Suprapubic skin (tissue), 4 donors: ENCODE measurements at places on chromosomes 7 and 10. TPM values are rescaled to one million over a fixed set of nuclear protein-coding genes. Genes with fewer than 3 reads are reported as not detected.

Gene STK31
- not detected for total RNA-seq

Gene SUN3
- not detected for total RNA-seq

Gene ADAMTS14
- 0.15 TPM for total RNA-seq

Gene SRI
- total RNA-seq, result 43.2 TPM

Gene CABCOCO1
- not detected for total RNA-seq

Gene SHTN1
- 22.3 TPM for total RNA-seq

Gene GATAD1
- total RNA-seq, result 22.5 TPM

DNA sequence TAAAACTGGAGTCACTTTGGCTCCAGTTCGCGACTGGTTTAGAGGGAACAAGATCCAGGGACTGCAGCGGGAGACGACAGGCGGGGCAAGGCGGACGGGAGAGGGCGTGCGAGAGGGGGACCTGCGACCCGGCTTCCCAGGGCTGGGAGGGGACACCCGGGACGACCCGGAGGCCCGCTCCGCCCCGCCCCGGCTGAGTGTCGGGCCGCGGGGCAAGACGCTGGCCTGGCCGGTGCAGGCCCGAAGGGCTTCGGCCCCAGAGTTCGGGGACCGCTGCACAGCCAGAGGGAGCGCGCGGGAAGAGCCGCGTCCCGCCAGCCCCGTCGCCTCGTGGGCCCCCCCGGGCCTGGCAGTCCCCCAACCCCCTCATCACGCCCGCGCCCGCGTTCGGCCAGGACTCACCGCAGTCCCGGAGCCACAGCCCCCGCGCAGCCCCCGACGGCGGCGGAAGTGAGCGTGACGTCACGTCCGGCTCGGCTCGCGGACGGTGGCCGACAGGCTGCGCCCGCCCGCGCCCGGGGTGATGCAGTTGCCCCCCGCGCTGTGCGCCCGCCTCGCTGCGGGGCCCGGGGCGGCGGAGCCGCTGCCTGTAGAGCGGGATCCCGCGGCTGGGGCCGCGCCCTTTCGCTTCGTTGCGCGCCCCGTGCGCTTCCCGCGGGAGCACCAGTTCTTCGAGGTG is at the start of the genes TUBGCP2 and ZNF511:
Gene TUBGCP2 (minus strand): TSS at position 452 of the 679 bp plus-strand sequence. CDS start 5,931 bp downstream, outside the sequence.
Gene ZNF511 (plus strand): TSS at position 494 of the 679 bp plus-strand sequence. CDS start 30 bp downstream, at position 524.
- DNase-seq, result peak; percentile 94

- no peak for DNase-seq
Observed at GRCh38 chr7:122532406-122533269, 166.3 kb downstream of the RNF133 start.

GRCh38 chr10:123521076-123521475 is 145.1 kb upstream of the GPR26 start:
- DNase-seq, result no peak

DNA sequence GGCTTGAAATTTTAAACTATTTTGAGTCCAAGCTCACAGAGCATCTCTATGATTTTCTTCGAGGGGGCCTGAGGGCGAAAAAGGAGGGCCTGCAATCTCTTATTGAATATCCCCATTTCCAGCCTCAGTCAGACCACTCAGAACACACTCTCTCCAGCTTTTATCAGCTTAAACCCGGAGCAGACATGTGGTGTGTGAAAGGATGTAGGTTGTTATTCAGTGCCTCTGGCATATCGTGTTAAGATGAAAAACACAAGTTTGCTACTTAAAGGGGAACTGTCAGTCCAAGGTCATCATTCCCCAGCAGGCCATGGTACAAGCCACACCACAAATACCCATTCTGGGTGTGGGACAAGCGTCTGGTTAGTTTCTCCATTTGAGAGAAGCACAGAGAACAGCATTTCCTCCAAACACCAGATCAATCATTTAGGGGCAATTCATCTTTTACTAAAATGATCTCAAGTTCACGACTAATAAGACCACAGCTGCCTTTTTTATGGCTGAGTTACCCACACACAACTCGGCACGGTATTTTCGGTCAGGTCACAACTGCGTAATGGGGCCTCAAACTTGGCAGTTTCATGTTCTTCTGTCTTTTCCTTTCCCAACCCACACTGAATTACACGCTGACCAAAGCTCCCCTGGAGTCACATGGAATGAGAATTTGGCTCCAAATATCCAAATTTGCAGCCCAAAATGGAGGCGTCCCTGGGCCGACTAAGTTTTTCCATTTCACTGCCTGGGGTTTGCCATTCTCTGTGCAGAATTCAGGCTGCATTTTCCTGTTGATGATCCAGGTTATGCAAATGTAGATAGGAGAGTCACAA is 188.4 kb downstream of the SEM1 start:
- no peak for DNase-seq

- DNase-seq, result no peak
Observed at GRCh38 chr7:38427279-38427955, 154.0 kb upstream of the TARP start.

- no peak for DNase-seq
Observed at GRCh38 chr7:10429031-10429430, 544.6 kb upstream of the PHF14 start.

DNA sequence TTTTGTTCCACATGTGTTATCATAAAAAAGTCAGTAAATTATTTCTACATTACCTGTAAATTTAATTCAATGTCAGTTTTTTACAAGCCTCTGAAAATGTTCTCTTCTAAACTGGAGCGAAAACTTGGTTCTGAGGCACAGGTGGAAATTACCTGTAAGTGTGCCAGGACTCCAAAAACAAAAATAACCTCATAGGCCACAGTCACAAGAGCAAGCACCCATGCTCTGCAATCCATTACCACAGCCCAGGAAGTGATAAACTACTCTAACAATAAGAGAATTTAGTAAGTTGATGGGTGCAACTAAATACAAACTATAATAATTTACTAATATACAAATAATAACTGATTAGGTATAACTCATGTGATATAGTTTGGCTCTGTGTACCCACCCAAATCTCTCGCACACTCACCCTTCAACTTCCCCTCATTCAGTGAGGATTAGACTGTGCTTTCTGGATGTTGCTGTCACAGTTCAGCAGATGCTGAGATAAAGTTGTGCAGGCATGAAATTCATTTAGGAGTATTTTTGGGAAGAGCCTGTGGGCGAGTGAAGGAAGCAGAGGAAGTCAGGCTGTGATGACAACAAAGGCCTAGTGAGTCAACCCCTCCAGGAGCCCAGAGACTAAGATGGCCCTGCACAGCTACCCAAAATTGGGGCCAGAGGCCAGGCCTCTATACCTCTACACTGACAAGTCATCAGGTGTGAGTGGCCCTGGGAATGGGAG is 16.3 kb upstream of the GIMAP6 start:
- no peak for DNase-seq

GRCh38 chr7:110988890-110989501 is 101.9 kb upstream of the LRRN3 start:
- DNase-seq, result no peak

DNA sequence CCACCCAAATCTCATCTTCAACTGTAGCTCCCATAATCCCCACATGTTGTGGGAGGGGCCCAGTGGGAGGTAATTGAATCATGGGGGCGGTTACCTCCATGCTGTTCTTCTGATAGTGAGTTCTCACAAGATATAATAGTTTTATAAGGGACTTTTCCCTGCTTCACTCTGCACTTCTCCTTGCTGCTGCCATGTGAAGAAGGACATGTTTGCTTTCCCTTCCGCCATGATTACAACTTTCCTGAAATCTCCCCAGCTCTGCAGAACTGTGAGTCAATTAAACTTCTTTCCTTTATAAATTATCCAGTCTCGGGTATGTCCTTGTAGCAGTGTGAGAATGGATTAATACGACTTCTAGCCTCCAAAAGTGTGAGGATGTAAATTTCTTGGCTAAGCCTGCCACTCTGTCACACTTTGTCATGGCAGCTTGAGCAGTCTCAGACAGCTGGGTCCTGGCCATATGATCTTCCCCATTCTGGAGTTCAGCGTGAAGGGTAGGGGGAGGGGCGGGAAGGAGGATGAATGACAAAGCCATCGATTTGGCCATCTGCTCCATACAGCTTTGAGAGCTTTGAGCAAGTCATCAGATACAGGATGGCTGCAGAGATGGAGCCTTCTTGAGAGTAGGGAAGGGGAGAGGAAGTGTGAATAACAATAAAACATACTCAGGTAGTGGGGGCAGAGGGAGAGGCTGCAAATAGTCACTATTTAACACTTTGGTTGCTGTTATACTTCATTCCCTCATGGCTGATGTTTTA is 19.1 kb upstream of the INPP5F start:
- no peak for DNase-seq

GRCh38 chr10:127453706-127454105 is 95.4 kb upstream of the NPS start:
- no peak for DNase-seq

- DNase-seq, result no peak
Observed at GRCh38 chr7:74405191-74405898, 48.4 kb upstream of the GTF2IRD1 start.

- DNase-seq, result peak; percentile 76
Observed at GRCh38 chr7:2044311-2044882, 188.3 kb downstream of the MAD1L1 start.

GRCh38 chr7:127207230-127207629 is 45.5 kb downstream of the GRM8 start:
- DNase-seq, result no peak

- DNase-seq, result no peak
Observed at GRCh38 chr7:78175330-78176100, 376.9 kb downstream of the PHTF2 start.

GRCh38 chr10:77030974-77031373 is 606.6 kb downstream of the KCNMA1 start:
- no peak for DNase-seq
